ENCODE measurements at places on chromosomes 13 and 19. TPM values are rescaled to one million over a fixed set of nuclear protein-coding genes. Genes with fewer than 3 reads are reported as not detected.

F7 gene
- 0.60 TPM for total RNA-seq

GZMM gene
- not detected for total RNA-seq

LIPE gene
- total RNA-seq, result 3.8 TPM

LYPD4 gene
- total RNA-seq, result not detected

GRCh38 chr13:90690458-90691080 lies 656.9 kb upstream of the MIR17HG start:
- no peak for DNase-seq

GRCh38 chr13:76991432-76991795 lies 467 bp upstream of the CLN5 start:
- no peak for DNase-seq

GRCh38 chr19:6092329-6093286 lies 17.7 kb downstream of the RFX2 start:
- no peak for DNase-seq

DNA sequence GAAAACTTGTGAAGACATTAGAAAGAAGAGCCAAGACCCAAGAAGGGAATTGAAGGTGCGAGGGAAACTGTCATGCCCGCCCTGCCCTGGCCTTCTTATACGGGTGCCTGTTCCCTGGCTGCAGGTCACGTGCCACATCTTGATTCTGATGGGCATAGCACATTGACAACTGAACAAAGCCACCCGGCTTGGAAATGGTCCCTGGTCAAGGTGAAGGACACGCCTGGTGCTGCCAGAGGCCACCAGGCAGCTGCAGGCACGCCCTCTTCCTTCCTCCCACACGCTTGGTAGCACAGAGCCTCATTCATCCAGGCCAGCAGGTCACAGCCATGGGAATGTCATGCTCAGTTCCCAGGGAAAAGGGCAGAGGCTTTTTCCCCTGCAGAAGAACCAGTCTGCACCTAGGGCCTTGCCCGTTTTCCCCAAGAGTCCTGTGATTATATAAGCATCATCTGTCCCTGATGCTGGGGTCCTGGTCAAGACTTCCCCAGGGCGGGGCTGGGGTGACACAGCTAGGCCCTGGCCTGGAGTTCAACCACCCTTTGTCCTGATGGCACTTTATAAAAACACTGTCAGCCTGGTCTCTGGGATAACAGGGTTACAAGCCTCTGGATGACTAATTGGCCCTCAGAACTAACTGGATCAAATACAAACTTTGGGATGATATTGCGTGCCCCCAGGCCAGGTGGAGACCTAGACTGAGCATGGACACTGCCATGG lies 56.0 kb downstream of the CDADC1 start:
- no peak for DNase-seq

DNA sequence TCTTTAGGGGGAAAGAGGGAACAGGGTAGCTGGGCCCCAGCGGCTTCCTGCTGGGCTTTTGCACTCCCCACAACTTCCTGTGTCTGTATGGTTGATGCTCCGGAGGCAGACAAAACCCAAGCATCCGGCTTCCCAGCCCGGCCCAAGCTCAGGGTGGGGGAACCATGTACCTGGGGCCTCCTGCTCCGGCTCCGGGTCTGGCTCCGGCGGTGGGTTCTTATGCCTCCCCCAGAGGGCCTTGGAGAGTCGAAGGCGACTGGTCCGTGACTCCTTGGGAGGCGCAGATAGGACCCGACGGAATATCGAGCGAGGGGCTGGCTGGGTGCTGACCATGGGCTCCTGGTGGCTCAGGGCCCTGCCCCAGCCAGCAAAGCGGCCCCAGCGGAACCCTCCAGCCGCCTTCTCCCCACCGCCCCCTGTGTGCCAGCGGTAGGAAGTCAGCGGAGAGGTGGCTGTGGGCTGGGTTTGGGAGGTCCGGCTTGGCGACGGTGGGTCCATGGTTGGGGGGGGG lies 428 bp downstream of the RASAL3 start:
- DNase-seq, result no peak

- DNase-seq, result no peak
These were observed 9.3 kb downstream of the MPND start for GRCh38 chr19:4352701-4353121.

DNA sequence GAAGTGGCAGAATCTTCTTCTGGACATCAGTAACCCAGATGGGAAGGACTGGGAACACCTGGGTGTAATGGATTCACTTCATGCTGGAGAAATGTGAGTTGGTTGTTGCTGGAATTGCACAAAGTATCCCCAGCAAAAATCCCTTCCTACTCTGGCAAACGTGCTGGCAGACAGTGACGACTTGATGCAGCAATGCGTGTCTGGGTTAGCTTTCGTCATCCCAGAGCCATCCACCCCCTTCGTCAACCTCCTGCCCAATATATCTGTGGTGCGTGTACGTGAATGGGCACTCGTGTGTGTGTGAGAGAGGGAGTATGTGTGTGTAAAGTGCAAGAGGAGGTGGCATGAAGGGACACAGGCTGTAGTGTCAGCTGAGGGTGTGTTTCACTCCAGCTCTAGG lies 70.9 kb downstream of the TM9SF2 start:
- DNase-seq, result no peak

DNA sequence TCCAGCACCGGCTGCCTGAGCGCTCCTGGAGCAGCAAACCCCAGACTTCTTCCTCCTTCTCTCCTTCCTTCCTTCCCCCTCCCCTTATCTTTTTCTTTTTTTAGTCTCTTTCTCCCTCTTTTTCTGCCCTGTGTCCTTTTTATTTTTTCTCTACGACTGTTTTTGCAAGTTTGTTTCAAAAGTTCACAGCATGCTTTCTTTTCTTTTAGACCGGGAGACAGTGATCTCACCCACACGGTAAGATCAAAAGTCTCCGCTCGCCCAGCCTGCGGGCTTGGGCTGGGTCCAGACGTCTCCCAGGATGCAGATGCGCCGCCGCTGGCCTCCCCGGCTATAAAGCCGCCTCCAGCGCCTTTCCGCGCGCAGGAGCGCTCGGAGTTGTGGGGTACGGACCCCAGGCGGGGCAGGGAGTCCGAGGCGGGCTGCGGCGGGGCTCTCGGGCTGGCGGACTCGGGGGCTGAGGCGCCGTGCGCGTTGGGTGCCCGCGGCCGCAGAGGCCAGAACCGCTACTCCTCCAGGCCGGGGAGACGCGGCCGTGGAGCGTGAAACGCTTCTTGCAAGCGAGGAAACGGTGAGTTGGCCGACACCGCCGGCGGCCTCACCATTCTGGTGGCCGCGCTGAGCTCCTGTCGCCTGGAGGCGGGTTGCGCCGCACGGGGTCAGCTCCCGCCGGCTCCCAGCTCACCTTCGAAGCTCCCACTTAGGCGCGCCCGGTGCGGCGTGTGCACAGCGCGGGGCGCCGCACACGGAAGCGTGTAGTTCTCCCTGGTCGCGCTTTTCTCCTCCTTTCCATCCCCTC lies 2.0 kb upstream of the TSHZ3 start:
- DNase-seq, result no peak

DNA sequence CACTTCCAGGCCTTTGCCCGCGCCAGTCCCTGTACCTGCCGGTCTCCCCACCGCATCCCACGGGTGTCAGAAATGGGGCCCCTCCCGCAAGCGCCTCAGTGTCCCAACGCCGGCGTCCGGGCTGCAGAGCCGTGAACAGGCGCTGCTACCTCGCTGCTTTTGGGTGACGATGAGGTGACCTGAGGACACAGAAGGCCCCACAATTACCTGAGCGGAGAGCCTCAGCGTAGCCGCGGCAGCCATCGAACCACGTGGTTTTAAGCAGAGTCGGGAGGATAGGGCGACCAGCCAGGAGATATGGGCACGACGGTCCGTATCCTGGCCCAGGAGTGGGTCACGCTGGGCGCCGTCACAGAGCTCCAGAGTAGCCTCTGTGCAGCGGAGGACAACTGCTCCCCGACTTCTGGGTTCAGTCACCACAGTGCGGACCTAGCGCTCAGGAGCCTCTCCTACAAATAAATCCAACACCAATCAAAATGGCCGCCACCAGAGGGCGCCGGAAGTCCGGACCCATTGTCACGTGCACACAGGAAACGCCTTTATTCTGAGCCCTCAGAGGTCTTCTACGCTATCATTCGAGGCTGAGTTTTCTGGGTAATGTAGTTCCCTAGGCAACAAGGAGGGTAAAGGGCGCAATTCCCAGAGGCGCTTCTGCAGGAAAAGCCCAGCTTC lies at the start of gene ZNF814:
Gene ZNF814 (minus strand): TSS at position 478 of the 672 bp plus-strand sequence. CDS start 235 bp downstream, at position 243.
- no peak for DNase-seq

All from chondrocyte (in vitro differentiated cells).